ENCODE measurements at places on chromosomes 7 and 10. TPM values are rescaled to one million over a fixed set of nuclear protein-coding genes. Genes with fewer than 3 reads are reported as not detected.

MMRN2 gene
- 49.0 TPM for total RNA-seq

CDHR3 gene
- 10.8 TPM for total RNA-seq

DRGX gene
- 0.26 TPM for total RNA-seq

OR9A2 gene
- total RNA-seq = 1.1 TPM
